GM23248 (cell line): ENCODE measurements at places on chromosomes 7 and 10. TPM values are rescaled to one million over a fixed set of nuclear protein-coding genes. Genes with fewer than 3 reads are reported as not detected.

SPDYE2B gene
- total RNA-seq, result not detected in 2 replicates

CALCR gene
- total RNA-seq, result not detected in 2 replicates

CTBP2 gene
- total RNA-seq, result 59.3 and 65.5 TPM in 2 replicates

POLR2J2 gene
- 0.43 and 0.51 TPM in 2 replicates for total RNA-seq

SMIM30 gene
- 60.3 and 63.9 TPM in 2 replicates for total RNA-seq

WNT16 gene
- 0.22 TPM in 1 of 2 replicates, not detected in the other for total RNA-seq

ZP3 gene
- total RNA-seq, result 4.5 and 5.3 TPM in 2 replicates

SFTPA1 gene
- not detected in 2 replicates for total RNA-seq

PRTFDC1 gene
- 11.4 and 22.0 TPM in 2 replicates for total RNA-seq

DNA sequence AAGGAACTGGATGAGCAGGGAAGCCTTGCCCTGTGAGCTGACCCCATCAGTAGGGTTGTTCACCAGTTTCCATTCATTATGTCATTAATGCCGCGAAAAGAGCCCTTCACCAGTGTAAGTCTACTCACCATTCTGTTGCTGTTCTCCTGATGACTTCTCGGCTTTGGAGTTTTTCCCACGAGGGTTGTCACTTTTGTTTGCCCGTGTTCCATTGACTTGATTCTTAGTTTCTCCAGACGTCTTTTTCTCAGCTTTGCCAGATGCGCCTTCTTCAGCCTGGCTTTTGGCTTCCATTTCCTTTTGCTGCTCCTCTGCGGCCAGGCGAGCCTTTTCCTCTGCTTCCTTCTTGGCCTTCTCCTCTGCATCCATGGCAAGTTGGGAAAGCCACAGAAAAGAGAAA is 128.8 kb downstream of the PPP1R17 start:
- peak; percentile 17 for DNase-seq

GRCh38 chr10:72309290-72310240 is 35.8 kb downstream of the DDIT4 start:
- peak; percentile 71 for DNase-seq

DNA sequence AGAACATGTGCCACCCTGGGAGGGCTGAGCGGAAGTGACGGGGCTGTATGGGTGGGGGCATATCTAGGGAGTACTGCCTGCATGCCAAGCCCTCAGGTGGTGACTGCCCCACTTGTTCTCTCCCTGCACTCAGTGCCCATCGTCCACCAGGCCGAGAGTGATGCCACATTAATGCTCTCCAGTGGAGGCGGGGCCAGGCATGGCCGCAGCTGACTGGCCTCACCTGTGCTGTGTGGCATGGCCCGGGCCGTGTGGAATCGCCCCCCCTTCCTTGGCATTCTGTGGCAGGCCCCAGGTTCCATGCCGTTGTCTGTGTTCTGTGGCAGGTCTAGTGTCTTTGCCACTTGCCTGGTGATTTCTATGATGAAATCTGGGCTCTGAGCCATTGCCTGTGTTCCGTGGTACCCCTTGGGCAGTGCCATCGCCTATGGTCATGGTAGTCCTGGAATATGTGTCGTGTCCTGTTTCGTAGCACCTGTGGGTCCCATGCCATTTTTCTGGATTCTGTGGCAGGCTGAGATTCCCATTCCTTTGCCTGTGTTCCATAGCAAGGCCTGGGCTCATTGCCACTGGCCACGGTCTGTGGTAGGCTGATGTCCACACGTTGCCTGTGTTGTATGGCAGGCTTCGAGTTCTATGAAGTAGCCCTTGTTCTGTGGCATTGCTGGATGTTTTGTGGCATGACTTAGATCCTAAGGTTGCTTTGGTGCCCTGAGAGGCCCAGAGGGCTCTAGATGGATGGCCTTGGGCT is 8.9 kb downstream of the FLNC start:
- no peak for DNase-seq

DNA sequence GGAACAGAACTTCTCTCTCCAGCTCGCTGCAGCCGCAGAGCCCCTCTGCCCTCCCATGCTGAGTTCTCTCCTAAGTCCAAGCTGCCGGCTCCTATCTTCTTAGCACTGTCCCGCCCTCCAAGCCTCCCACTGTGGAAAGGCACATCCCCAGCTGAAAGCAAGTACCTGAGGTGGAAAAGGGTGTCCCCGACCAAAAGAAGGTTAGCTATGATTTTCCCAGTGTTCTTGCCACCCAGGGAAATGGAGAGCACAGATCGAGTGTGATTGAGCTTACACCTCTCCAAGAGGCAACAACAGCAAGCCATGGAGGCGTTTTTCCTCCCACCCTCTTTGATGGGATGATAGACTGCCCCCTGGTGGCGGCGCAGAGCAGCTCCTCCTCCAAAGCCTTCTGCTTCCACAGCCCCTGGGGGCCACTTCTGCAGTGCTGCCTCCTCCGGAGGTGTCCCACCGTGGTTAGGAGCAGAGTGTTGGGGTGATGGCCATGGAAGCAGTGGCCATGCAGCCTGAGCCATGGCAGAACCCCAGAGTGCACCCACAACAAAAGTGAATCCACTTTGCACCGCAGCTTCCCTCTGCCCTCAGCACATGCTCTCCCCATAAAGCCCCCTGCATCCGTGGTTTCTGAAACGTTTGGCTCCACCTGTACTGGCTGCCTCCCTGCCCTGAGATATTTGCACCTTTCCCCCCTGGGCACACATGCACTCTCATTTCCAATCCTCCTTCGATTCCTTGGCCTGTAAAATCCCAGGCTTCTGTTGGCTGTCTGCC is 143.1 kb upstream of the STK17A start:
- peak; percentile 69 for DNase-seq

DNA sequence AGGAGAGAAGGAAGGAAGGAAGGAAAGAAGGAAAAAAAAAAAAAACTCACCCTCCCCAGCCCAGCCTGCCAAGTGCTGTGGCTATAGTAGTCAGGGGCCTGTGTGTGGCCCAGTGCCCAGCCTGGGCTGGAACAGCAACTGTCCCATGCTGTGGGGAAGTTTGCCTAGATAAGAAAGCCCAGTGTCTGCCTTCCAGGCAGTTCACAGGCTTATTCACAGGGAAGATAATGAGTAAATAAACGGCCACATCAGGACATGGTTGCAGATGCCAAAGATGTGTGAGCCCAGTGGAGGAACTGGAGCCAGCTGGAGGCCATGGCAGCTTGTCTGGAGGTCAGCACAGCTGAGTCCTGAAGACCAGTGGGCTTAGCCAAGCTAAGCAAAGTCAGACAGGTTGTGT is 132.4 kb upstream of the FOXK1 start:
- no peak for DNase-seq

- DNase-seq, result no peak
Measured at GRCh38 chr7:129889133-129889844, 63.5 kb downstream of the UBE2H start.

DNA sequence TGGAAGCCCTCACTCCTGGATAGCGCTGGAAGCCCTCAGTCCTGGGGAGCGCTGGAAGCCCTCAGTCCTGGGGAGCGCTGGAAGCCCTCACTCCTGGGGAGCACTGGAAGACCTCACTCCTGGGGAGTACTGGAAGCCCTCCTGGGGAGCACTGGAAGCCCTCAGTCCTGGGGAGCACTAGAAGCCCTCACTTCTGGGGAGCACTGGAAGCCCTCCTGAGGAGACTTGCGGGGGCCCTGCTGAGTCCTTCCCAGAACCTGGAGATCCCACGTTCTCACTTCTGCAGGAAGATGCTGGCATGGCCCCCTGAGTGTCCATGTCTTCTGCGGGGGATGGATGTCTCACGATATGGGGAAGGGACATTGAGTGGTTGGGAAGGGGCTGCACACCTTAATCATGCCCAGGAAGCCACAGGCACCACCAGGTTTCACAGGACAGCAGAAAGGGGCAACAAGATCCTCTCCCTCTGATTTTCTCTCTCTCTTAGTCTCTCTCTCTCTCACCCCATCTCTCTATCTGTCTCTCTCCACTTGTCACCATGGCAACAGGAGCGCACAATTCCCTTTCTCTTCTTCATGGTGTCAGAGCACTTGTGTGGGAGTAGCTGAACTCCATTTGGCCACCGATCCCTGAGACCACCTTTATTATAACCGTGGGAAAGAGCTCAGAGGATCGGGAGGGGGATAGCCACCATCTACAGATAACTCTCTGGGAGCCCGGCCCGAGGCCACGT is 267.0 kb downstream of the TCERG1L start:
- DNase-seq, result no peak

GRCh38 chr7:44400033-44400511 is 74.7 kb upstream of the CAMK2B start:
- DNase-seq, result no peak

GRCh38 chr7:13851736-13852135 is 137.7 kb downstream of the ETV1 start:
- DNase-seq, result peak; percentile 60

- peak; percentile 21 for DNase-seq
Measured at GRCh38 chr10:9437131-9437530, 1382.6 kb downstream of the GATA3 start.

GRCh38 chr7:23058408-23059096 is 44.6 kb upstream of the HYCC1 start:
- peak; percentile 47 for DNase-seq

- DNase-seq, result peak; percentile 33
Measured at GRCh38 chr7:77649716-77650349, 46.4 kb upstream of the RSBN1L start.

DNA sequence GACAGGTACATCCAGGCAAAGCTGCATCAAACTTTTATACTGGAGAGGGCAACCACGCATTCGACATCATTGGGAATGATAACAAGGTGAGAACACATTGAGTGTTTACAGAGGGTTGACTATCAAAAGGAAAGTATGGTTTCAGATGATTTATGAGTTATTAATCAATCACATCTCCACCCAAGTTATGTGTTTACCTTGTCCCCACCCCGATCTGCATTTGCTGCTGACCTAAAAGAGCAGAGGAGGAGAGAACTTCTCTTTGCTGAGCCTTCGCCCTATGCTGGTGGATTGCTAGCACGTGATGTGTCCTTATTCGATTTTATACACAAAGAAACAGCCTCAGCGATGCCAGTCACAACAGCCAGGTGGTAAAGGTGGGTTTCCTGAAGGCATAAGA is at the start of gene MSMB:
Gene MSMB, minus strand, starts transcription at position 9 of the 400 bp plus-strand sequence. CDS start 32 bp downstream, outside the sequence.
- DNase-seq, result no peak

DNA sequence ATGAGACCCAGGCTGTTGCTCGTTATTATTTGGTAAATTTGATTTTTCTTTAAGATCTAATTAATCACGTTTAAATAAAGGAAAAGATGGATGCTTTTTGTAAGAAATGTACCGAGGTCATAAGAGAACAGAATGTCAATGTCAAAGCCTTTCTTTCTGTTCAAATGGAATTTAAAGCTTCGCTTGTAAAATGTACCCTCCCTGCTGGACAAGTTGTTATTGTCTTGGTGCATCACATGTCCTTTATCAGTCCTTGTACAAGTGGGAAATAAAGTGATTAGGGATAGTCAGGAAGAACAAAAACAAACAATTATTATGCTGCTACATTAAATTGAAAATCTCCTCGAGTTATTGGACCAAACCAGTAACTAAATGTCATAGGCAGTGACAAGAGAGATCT is 363.2 kb downstream of the PHTF2 start:
- no peak for DNase-seq

GRCh38 chr10:126669168-126669567 is 1.3 kb downstream of the C10orf90 start:
- no peak for DNase-seq

- no peak for DNase-seq
Measured at GRCh38 chr7:73351447-73352167, 23.6 kb downstream of the FKBP6 start.

DNA sequence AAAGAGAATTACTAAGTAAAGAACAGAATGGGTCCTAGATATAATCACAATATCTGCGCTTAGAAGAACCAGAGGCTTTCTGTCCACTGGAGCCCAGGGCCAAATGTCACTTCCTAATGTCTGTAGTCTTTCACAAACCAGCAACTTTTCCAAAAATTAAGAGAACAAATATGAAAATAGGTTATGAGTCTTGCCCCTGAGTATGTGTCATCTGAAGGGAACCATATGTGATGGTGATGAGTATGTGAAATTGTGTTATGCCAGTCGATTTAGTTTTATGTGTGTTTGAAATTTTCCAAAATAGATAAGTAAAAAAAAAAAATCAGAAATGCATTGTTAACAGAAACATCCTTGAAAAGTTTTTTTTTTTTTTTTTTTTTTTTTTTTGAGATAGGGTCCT is 15.4 kb upstream of the HTR5A start:
- DNase-seq, result no peak

- no peak for DNase-seq
Measured at GRCh38 chr7:135562720-135563119, 5.0 kb downstream of the NUP205 start.

DNA sequence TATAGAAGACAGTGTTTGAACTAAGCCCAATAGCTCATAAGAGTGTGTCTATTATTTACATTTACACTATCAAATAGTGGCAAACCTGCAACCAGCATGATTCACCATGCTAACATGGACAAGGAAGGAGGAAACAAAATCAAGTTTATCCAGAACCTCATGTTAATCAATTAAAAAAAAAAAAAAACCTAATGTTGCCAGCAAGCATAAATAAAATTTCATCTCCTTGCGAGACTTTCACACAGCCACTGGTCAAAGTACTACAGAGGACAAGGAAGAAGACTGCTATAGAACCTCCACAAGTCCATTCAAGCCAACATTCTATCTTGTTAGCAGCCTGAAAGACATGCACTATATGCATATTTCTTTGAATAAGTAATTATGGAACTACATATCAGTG is 9.7 kb downstream of the TM9SF3 start:
- no peak for DNase-seq

DNA sequence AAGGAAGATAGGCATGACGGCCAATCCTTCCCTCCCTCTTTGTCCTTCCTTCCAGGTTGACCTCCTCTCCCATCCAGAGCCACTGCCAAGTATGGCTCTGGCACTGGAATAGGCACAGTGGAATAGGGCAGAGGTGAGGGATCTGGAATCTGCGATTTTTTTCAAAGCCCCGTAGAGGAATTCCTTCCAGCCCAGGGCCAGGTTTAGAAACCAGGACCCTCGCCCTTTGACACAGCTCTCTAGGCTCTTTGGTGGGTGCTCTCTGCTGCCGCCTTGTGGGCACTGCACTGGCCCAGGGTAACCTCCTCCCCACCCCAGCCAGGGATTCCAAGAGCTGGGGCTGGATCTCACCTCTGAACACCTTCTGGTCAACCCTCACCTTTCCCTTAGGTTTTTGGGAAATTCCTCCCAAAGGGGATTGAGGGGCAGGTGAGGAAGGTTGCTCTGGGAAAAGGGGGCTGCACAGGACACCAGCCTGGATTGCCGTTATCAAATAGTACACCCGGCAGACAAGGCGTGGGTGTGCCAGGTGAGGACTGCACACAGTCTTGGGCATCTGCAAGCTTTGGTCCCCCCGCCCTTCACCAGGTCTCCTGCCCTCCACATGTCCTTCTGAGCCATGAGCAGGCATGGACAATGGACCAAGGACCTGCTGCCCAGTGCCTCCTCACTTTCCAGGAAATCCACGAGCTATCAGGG is 22.8 kb downstream of the C10orf105 start:
- DNase-seq, result peak; percentile 55

- no peak for DNase-seq
Measured at GRCh38 chr7:77757589-77757988, 40.6 kb downstream of the TMEM60 start.
